Neural progenitor cell (in vitro differentiated cells): ENCODE measurements at places on chromosomes 11 and 22.

DNA sequence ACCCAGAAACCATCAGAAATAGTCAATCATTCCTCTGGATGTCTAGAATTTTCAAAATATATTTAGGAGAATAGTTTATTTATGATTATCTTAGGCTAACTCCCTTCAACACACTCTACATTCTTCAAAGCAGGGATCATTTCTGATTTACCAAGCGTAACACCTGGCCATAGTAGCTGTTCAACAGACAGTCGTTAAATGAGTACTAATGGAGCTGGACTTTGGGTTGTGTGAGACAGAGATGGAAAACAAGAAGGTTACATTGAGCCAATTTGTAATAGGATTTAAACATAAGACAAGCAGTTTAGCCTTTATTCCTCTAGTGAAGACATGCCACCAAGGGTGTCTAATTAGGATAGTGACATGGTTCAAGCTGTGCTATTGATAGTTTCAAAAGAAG is 129.2 kb upstream of the ANO3 start:
- peak; percentile 16 for DNase-seq

DNA sequence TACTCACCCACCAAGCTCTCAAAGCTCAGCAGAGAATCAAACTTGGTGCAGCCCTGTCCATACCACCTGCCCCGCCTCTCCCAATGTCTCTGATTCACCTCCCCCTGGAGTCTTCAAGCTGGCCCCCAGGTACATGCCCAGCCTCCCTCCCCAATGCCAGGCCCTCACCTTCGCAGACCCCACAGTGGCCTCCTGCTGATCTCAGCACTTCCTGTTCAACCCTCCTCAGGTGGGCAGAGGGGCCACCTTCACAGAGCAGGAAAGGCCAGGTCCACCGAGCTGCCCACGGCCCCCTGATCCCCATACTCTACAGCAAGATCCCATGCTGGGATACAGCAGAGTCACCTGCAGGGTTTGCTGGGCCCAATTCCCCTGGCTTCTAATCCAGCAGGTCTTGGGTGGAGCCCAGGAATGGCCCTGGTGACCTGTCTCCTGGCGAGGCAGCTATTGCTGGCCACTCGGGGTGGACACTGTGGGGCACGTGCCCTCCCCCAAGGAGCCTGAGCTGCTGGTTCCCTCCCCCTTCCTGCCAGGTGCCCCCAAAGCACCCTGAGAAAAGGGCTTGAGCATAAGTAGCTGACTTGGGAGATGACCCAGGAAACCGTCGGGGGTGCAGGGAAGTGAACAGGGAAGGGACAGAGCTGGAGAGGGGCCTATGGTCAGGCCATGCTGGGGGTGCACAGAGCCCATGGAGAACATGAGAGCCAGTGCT is 150.7 kb downstream of the BRD1 start:
- no peak for DNase-seq

GRCh38 chr11:10488934-10489691 is 34.0 kb downstream of the AMPD3 start:
- no peak for DNase-seq

DNA sequence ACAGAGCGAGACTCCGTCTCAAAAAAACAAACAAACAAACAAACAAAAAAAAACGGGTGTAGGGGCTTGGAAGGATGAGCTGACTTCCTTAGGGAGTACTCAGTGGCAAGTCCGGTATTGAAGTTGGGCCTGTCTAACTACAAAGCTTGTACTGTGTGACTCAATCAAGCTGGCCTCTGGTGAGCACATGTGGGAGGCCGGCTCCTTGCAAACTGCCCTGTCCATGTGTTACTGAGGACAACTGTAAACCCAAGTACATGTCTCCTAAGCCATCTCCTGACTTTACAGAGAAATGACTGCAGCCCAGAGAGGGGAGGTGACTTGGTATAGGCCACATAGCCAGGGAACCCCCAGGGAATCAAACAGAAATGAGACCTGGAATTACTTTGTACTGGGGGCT is 11.6 kb downstream of the RIBC2 start:
- DNase-seq = no peak

GRCh38 chr11:85903811-85904210 is 48.6 kb downstream of the CCDC83 start:
- no peak for DNase-seq

- DNase-seq = no peak
Observed at GRCh38 chr11:77502346-77502905, 28.5 kb upstream of the PAK1 start.

GRCh38 chr11:67689178-67689577 is 14.8 kb upstream of the ALDH3B2 start:
- DNase-seq = no peak

DNA sequence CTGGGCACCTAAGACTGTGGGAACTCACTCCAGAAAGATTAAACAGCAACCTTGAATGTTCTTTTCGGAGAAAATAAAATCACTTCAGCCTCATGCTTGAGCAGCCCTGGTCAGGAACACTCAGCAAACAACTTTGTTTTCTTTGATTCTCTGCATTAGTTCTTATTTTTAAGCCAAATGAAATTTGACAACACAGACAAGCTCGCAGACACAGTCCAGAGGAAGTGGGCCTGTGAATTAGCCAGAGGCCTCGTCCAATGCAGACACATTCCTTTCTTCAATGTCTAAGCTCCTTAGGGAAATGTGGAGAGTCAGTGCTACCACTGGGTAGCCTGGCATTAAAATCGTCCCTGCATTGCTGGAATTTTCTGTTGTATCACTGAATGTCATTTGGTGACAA is 62.9 kb upstream of the CSNK2A3 start:
- DNase-seq = peak; percentile 27

GRCh38 chr11:112318661-112319060 is 58.0 kb upstream of the PLET1 start:
- no peak for DNase-seq

GRCh38 chr11:56842814-56843794 is 94.6 kb upstream of the OR9G4 start:
- DNase-seq = no peak

GRCh38 chr11:93497596-93497995 is 45.6 kb downstream of the SMCO4 start:
- DNase-seq = no peak

- DNase-seq = no peak
Observed at GRCh38 chr11:126246636-126247035, 22.1 kb downstream of the SRPRA start.

- peak; percentile 29 for DNase-seq
Observed at GRCh38 chr22:30196141-30196879, 50.2 kb downstream of the LIF start.

- no peak for DNase-seq
Observed at GRCh38 chr11:75301131-75301530, 50.3 kb downstream of the ARRB1 start.
